PC-3 (cell line): ENCODE measurements at places on chromosomes 2 and 18. TPM values are rescaled to one million over a fixed set of nuclear protein-coding genes. Genes with fewer than 3 reads are reported as not detected.

GRCh38 chr2:144452169-144452988, 67.5 kb downstream of the ZEB2 start:
- H3K4me3 ChIP-seq: peak overlapping the region; percentile 17; the same call in 1 of the 2 replicates
- no peaks in the 10 kb centered on the region for H3K4me1 ChIP-seq

DNA sequence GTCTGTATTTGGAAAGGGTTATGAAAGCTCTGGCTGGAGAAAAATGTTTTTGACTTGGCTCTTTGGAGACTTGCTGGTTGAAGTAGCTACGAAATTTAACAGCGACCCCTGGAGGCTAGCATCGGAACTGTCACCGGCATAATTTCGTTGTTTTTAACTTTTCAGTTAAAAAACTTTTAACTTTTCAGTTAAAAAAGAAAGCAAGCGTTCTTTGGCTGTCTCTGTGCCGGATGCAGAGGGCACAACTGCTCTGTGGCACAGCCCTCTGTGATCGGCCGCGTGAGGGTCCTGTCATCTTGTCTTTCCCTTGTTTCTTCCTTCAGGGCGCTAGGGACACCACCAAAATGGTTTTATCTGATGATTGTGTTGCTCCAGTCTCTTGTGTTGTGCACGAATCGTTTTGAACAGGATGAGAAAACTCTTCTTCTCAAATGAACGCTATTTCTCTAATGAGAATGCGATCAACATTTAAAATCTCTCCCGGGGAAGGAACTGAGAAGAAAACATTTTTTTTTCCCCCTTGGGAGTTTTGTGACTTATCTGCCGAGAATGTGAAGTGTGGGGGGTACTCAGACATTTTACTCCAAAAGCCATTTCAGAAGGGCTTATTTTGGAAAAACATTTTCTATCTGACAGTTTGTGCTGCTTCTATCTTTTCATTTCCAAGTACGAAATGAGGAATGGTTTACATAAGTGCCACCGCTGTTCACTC, 57.1 kb downstream of the ADCYAP1 start:
- peaks cover 4% of the 10 kb centered on the region; the same call in 1 of the 2 replicates for H3K4me1 ChIP-seq
- H3K27ac ChIP-seq: no peak overlapping the region
- no peaks in the 10 kb centered on the region for H3K36me3 ChIP-seq
- H3K27me3 ChIP-seq: peaks cover 19% of the 10 kb centered on the region
- H3K4me3 ChIP-seq: peak overlapping the region; percentile 50

DNA sequence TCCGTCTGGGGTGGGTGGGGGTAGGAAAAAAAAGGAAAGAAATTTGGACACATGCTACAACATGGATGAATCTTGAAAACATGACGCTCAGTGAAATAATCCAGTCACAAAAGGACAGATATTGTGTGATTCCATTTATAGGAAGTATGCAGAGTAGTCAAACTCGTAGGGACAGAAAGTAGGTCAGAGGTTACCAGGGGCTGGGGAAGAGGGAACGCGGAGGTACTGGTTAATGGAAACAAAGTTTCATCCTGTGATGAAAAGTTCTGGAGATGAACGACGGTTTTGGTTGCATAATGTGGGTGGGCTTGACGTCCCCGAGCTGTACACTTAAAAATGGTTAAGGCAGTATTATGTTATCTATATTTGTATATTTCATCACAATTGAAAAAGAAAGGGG, 4.5 kb upstream of the SFTPB start:
- no peaks in the 10 kb centered on the region for H3K36me3 ChIP-seq
- no peak overlapping the region for H3K4me3 ChIP-seq
- no peaks in the 10 kb centered on the region for H3K4me1 ChIP-seq

- no peak for DNase-seq
- H3K27ac ChIP-seq: no peak overlapping the region
- H3K4me3 ChIP-seq: no peak overlapping the region
Observed at GRCh38 chr2:165193178-165193777, 10.6 kb downstream of the SCN3A start.

GRCh38 chr2:132462236-132462635, 45.6 kb downstream of the GPR39 start:
- H3K27ac ChIP-seq: no peak overlapping the region
- no peaks in the 10 kb centered on the region for H3K27me3 ChIP-seq
- no peaks in the 10 kb centered on the region for H3K4me1 ChIP-seq
- no peak for DNase-seq
- H3K4me3 ChIP-seq: no peak overlapping the region

GRCh38 chr18:58443671-58444070, 185.2 kb downstream of the ALPK2 start:
- H3K36me3 ChIP-seq: no peaks in the 10 kb centered on the region
- H3K27me3 ChIP-seq: no peaks in the 10 kb centered on the region
- H3K27ac ChIP-seq: no peak overlapping the region

- H3K27ac ChIP-seq: no peak overlapping the region
- DNase-seq: no peak
- no peaks in the 10 kb centered on the region for H3K27me3 ChIP-seq
- H3K4me3 ChIP-seq: no peak overlapping the region
- no peaks in the 10 kb centered on the region for H3K36me3 ChIP-seq
Observed at GRCh38 chr2:174337337-174338146, 2.8 kb downstream of the SP9 start.

Gene AGAP1
- total RNA-seq: 28.6 and 31.0 TPM in 2 replicates

Gene XIRP2
- 0.11 TPM in 1 of 2 replicates, not detected in the other for total RNA-seq

Gene IL1RL1
- 4.9 and 5.7 TPM in 2 replicates for total RNA-seq

Gene BOLL
- total RNA-seq: not detected in 2 replicates
